HAP-1 (cell line): ENCODE measurements at places on chromosomes 11 and 22.
A peak's percentile ranks its signal among the peaks of the same experiment; 100 is the strongest.

DNA sequence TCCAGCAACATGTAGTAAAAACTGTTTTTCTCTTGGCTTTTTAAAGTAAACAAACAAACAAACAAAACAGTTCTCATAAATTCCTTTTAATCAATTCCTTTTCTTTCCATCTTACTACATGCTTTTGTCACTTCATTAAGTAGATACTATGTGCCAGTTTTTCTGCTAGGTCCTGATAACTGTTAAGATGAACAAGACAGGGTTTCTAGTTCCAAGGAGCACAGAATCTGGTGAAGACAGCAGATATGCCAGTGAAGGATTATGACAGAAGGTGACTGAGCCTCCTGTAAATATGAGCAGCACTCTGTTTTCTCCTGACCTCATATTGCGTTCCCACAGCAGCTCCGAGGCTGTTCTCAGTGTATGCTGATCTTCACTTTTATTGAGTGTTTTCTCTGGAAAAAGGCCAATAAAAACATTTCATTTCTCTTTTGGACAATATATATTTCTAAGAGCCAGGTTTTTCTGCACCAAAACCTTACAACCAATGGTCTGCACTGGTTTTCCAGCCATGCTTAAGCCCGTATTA lies 45.8 kb downstream of the HEPHL1 start:
- DNase-seq = no peak

GRCh38 chr11:35135222-35135621 lies 3.7 kb upstream of the CD44 start:
- DNase-seq = no peak

- no peak for DNase-seq
These were observed 56.2 kb upstream of the GLYAT start for GRCh38 chr11:58787903-58788302.

GRCh38 chr11:31582697-31583096 lies 73.1 kb downstream of the ELP4 start:
- no peak for DNase-seq

DNA sequence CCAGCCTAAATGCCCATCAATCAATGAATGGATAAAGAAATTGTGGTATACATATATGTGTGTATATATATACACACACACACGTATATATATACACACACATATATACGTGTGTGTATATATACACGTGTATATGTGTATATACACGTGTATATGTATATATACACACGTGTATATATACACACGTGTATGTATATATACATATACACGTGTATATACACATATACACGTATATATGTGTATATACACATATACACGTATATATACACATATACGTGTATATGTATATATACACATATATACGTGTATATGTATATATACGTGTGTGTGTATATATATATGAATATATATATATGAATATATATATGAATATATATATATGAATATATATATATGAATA lies 54.1 kb downstream of the C2CD3 start:
- DNase-seq = no peak

DNA sequence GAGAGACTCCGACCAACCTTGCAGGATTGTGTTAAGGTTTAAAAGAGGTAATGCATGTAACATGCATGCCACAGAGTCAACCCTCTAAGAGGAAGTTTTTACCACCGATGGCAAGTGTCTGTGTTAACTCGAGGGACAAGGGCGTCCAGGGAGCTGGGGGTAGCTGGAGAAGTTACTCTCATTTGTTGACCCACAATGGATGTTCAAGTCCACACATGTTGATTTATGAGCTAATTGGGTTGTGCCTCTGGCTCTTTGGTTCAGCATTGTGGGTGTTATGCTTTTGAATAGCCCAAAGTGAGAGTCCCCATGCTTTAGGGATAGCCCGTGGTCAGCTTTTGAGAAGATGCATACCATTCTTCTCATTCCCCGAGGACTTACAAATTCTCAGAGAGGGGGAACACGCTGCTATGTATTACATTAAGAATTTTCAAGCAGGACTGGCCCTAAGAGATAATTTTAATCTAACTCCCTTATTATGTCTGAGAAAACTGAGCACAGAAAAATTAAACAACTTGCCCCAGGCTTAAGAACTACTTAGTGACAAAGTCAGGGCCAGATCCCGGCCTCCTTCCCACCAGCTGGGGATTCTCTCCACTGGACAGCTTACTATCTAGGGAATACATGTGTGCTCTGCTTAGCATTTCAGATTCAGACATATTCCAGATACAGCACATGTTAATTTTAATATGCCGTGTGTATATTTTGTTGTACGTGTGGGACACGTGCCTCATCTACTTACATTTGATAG lies 5.2 kb upstream of the PLET1 start:
- DNase-seq = no peak

DNA sequence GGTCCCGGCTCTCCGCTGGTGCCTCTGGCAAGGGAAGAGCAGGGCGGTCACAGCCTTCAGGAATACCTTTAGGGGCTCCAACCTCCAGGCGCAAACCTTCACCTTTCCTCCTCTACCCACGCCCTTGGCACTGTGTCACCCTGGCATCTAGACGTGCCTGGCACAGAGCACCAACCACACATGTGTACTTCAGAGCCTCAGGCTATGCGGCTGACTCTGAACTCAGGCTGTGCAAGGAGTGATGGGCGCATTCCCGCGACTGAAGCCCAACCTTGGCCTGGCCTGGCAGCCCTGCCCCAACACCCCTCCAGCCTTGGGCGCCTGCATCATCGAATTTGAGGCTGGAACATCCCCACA lies 11.4 kb downstream of the SCARF2 start:
- no peak for DNase-seq

DNA sequence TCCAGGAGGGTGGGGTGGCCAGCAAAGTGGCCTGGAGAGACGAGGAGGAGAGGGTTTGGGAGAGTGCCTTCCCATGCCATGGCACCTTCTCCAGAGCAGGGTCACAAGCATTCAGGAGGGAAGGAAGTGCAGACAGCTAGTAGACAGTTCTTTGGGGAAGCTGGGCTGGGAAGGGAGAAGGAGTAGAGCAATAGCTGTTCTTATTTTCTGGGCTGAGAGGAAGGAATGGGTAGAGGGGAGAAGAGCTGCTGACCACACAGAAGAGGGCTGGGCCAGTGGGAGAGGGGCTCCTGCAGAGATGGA lies 14.8 kb upstream of the PICK1 start:
- DNase-seq = no peak

DNA sequence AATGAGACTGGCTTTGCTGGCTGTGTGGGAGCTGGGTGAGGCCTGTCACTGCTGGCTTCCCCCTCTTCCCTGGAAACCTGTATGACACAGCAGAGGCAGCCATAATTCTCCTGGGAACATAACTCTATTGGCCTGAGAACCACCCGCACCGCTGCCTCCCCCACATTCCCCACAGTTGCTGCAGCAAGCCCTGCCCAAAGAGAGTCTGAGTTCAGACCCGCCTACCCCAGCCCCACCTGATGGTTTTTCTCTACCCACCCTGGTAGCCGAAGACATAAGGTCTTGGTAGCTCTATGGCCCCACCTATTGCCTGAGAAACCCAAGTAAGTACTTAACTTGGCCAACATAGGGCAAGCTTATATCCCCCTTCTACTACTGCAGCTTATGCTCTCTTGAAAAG lies 174.8 kb downstream of the C11orf91 start:
- no peak for DNase-seq

- DNase-seq = no peak
These were observed 13.9 kb downstream of the STX3 start for GRCh38 chr11:59769111-59769510.

- DNase-seq = no peak
These were observed 50.7 kb upstream of the CD44 start for GRCh38 chr11:35088226-35088625.

DNA sequence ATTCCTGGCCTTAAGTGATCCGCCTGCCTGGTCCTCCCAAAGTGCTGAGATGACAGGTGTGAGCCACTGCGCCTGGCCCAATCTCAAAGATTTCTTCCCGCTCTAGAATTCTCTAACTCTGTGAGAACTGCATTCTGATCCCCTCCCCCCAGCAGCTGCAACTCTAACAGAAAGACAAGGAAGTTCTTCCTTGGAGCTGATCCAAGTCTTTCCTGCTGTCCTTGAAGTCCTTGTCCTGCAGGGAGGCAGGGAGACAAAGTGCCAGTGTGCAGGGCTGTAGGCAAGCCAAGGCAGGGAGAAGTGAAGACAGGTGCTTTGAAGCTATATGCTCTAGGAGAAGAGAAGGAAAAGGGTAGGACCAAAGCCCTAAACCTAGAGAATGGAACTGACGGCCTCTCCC lies 9.5 kb upstream of the GGA1 start:
- peak; percentile 38 for DNase-seq

DNA sequence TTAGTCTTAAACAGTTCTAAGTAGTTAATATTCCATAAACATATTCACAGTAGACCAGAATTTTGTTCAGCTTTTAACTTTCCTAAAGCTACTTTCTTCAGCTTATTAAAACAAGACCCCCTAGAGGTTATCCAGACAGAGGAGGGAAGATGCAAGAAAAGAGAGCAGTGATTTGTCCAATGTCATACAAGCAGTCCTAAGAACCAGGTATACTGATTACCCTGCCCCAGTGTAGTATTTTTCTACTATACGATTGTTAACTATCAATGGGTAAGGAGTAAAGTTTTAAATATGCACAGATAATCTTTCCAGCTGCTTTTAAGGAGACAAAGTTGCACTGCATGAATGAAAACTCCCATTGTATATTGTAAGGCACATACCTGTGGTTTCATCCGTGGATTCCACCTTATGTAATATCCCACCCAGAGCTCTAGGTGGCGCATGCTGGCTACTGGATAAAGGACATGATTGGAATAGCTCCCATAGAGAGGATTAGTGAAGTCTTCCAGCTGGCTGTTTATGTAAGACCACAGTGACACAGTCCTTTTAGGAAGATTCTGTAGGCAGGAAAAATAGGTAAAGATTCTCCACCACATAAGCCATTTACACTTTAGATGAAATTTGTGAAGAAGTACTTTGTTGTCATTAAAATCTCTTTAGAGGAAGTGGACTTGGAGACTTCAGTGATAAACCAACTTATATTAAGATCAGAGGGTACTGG lies 45.6 kb downstream of the CEP57 start:
- DNase-seq = peak; percentile 89

DNA sequence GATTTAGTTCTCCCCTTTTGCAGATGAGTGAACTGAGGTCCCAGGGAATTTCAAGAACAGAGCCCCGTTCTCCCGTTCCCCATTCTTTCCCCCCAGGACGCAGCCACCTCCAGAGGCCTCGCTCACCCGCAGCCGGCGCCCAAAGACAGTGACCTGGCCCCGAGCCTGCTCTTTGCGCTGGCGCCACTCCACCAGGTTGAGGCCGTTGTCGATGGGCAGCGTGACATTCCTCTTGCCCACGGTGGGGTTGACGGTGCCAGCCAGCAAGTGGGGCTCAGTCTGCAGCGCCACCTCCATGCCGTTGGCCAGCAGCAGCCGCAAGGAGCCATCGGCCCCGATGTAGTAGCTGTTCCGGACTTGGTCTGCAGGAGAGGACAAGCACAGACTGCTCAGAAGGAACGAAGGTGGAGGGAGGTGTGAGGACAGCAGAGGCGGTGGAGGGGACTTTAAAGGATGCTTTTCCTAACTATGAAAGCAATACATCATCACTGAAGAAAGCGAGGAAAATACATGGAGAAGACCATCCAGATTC lies 101.4 kb upstream of the NARS2 start:
- no peak for DNase-seq

- DNase-seq = no peak
These were observed 45.7 kb upstream of the CABP7 start for GRCh38 chr22:29674121-29674520.

DNA sequence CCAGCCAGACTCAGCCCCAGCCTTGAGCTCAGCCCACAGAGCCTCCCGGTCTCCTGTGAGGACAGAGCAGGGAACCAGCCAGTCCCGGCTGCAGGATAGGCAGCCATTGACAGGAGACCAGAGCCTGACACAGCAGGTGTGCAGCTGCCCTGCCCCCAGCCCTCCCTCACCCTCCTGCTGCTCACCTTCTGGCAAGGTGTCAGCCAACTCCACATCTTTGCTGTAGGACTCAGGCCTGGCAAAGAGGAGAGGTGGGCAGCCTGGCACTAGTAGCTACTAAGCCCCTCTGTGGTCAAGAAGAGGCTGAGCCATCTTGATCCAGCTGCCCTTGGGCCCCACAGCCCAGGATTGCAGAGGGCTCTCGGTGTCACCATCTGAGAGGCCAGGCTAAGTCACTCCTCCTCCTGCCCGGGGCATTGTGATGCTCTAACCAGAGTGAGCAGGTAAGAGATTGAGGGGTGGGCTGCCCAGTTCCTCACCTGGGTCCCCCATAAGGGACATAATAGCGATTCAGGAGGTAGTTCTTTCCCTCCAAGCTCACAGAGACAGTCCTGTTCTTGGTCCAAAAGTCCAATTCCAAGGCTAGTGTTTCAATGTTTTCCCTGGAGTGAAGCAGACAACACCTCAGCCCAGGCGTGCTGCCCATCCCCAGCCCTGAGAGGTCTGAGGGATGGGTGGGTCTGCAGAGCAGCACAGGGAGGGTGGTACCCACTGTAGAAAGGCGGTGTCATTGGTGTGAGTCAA lies 18.6 kb downstream of the TREH start:
- no peak for DNase-seq

GRCh38 chr11:133930053-133930766 lies 26.6 kb downstream of the IGSF9B start:
- DNase-seq = no peak

GRCh38 chr22:27842201-27842600 lies 40.6 kb upstream of the MN1 start:
- DNase-seq = no peak

- DNase-seq = no peak
These were observed 815.8 kb downstream of the METTL15 start for GRCh38 chr11:28924004-28924403.

DNA sequence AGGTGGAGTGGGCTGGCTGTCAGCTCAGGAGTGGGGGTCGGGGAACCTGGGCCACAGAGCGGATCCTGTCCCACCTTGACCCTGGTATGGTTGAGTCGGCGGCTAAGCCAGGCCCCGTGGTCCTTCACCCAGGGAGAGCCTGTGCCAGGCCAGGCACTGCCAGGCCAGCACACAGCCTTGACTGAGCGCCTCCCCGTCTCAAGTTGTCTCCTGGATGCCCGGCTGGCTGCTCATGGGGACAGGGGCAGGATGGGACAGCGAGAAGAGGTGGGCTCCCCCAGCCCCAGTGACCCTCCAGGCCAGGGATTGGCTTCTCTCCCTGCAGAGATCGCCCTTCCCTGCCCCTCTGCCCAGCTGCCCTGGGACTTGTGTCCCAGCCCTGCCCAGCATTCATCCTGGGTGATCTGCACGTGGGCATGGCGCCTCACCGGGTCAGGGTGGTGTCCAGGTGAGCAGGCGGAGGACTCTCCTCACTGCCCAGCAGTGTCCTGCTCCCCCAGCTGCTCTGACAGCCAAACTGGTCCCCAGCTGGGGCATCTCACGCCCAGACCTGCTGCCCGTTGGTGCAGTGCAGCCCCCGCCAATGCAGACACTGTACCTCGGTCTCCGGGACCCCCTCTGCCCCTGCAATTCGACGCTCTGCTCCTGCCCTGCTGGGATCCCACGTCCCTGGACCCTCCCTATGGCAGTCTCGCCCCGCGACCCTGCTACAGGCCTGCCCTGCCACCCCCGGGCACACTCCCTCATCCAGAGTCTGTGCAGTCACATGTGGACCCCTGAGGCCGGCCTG lies 28.8 kb upstream of the CCDC188 start:
- DNase-seq = no peak
